Glomerular endothelial cell (primary cell): ENCODE measurements at places on chromosomes 4 and X. TPM values are rescaled to one million over a fixed set of nuclear protein-coding genes. Genes with fewer than 3 reads are reported as not detected.

DNA sequence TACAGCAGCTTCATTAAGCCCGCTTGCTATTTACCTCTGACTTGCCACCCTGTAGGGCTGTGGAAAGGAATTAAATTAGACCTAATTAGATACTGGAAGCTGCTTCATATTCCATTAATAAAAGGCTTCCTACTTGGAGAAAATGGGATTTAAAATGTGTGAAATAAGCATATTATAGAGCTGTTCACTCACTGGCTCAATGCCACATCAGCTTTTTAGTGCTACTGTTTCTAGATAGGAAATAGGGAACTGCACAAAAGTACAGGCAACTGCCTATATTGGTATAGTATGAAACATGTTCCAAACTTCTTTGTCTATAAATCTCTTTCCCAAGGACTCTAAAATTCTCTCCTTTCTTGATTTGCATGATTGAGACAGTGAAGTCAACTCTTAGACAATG, 407.9 kb upstream of the AADAT start:
- no peak for DNase-seq

DNA sequence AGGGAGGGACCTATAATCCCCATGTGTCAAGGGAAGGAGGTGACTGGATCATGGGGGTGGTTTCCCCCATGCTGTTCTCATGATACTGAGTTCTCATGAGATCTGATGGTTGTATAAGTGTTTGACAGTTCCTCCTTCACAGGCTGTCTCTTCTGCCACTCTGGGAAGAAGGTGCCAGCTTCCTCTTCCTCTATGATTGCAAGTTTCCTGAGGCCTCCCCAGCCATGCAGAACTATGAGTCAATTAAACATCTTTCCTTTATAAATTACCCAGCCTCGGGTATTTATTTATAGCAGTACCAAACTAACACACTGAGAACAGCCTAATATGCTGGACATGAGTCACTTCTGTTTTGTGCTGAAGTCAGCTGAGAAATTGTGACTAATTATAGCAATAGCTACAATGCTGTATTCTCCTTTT, 656.9 kb upstream of the CPEB2 start:
- DNase-seq = no peak

DNA sequence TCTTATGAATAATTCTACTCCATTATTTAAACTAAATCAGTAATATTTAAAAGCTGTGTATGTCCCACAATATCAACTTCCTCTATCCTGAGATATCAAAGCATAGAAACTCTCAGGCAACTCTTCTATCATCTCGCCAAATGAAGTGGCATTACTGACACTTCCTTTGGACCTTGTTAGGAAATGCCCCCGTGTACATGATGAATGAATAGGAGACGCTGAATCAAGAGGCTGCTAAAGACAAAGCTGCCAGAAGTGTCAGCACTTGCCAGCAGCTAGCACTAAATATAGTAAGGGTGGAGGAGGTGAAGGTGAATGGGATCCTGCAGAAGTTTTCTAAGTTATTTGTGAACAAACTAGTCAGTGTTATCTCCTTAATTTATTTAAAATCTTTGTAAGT, 99.5 kb upstream of the BLTP1 start:
- DNase-seq = no peak

GRCh38 chrX:115689931-115690330, 129.0 kb downstream of the PLS3 start:
- DNase-seq = peak; percentile 2

The RADX gene
- total RNA-seq = 1.1 TPM in 1 of 2 replicates, not detected in the other

GRCh38 chr4:147790412-147790811, 58.5 kb downstream of the ARHGAP10 start:
- DNase-seq = no peak

DNA sequence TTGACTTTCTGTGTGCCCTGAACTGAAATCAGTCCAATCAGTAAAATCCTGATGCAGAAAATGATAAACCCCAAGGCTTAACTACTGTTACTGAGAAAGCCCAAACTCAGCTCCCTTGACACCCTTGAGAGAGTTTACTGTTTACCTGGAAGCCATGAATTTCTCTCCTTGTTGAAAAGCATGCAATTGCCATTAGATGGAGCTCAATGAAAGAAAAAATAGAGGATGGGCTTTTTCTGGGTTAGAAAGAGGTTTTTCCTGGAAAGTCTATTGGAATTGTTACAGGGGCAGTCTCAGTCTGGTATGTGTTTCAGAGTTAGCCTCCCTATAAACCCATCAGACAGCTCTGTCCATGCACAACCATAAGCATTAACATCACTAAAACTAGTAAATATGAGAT, 66.4 kb upstream of the C4orf54 start:
- DNase-seq = no peak

GRCh38 chr4:65508168-65508567, 162.1 kb downstream of the EPHA5 start:
- DNase-seq = peak; percentile 36

- no peak for DNase-seq
Observed at GRCh38 chrX:12970691-12971202, 4.2 kb upstream of the TMSB4X start.

The BEND2 gene
- not detected in 2 replicates for total RNA-seq

The USP27X gene
- 2.1 and 2.5 TPM in 2 replicates for total RNA-seq

DNA sequence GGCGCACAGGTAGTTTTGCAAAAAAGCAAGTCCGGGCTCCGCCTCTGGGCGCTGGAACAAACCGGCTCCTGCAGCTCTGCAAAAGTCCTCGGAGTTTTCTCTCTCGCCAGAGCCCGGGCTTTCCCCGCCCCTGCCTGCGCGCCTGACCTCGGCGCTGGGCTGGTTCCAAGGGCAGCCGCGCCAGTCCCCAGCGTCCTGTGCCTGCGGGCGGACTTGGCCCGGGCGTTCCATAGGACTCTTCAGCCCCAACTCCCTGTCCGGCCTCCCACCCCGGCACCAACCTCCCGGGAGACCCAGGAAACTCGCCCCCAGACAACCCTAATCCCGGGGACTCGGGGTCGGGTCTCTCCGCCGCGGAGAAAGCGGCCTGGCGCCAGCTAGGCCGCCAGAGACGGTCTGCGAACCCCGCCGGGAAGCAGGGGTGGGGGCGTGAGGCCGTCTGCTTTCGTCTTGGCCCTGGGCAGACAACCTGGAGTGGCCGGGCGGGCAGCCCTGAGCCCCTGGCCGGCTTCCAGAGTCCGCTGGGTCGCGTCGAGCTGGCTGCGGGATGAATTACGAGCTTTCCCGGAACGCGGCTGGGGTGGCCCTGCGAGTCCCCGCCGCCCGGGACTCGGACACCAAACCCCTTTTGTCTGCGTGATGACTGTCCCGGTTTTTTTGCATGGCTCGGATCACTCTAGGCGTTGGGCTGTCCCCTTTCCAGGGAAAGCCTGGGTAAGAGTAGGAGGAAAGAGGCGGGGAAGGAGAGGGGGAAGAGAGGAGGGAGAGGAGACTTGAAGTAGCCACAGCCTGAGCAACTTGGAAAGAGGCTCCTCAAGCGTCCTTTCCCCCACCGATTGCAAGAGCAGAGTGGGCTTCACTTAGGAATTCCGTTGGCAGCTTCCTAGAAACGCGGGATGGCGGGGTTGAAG, 916 bp downstream of the MXRA5 start:
- no peak for DNase-seq

- no peak for DNase-seq
Observed at GRCh38 chr4:108628411-108628810, 8.0 kb downstream of the RPL34 start.

GRCh38 chrX:15204130-15204751, 65.6 kb downstream of the ASB9 start:
- no peak for DNase-seq

GRCh38 chrX:117936118-117936517, 180.5 kb downstream of the KLHL13 start:
- DNase-seq = no peak

The PPP2R2C gene
- 0.24 and 0.41 TPM in 2 replicates for total RNA-seq

GRCh38 chr4:54099287-54099747, 646 bp upstream of the GSX2 start:
- no peak for DNase-seq

- no peak for DNase-seq
Observed at GRCh38 chr4:73885574-73886267, 16.5 kb downstream of the CXCL1 start.

GRCh38 chr4:80197601-80198440, 518 bp downstream of the PRDM8 start:
- DNase-seq = no peak

The ADH7 gene
- not detected in 2 replicates for total RNA-seq

The SLC9B1 gene
- total RNA-seq = 0.24 and 0.41 TPM in 2 replicates

The HSFX4 gene
- total RNA-seq = not detected in 2 replicates

DNA sequence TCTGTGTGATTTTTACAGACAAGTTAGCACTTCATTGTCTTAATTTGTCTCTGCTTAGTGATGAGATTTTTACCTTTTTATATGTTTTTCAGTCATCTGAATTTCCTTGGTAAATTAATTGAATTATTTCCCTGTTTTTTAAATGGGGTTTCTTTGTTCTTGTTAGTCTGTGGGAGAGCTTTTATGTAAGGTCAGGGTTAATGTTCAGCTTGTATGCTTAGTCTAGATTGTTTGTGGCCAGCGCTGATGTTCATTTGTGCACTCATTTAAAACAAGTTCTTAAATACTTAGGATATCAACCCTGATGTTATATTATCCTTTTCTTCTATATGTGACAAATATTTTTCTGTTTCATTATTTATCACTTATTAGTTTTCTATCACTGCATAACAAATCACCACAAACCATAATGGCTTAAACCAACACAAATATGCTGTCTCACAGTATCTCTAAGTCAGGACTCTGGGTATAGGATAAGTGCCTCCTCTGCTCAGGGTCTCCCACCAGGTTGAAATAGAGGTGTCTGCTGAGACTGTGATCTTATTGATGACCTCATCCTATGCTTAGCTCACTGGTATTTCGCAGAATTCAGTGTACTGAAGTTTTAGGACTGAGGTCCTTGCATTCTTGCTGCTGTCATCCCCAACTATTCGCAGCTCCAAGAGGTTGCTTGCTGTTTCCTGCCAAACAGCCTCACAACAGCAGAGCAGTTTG, 53.2 kb downstream of the ATP10D start:
- DNase-seq = no peak

GRCh38 chrX:47311932-47312774, 58.2 kb upstream of the ZNF157 start:
- no peak for DNase-seq

DNA sequence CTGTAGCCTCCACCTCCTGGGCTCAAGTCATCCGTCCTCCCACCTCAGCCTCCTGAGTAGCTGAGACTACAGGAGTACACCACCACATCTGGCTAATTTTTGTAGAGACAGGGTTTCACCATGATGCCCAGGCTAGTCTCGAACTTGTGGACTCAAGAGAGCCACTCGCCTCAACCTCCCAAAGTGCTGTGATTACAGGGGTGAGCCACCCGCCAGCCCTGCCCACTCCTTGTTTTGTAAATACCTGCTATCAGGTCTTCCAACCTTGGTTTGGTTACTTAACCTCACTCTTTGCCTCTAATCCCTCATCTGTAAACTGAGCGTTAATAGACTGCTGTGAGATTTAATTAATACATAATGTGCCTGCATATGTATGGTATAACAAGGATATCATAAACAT, 803 bp downstream of the CNGA1 start:
- no peak for DNase-seq

DNA sequence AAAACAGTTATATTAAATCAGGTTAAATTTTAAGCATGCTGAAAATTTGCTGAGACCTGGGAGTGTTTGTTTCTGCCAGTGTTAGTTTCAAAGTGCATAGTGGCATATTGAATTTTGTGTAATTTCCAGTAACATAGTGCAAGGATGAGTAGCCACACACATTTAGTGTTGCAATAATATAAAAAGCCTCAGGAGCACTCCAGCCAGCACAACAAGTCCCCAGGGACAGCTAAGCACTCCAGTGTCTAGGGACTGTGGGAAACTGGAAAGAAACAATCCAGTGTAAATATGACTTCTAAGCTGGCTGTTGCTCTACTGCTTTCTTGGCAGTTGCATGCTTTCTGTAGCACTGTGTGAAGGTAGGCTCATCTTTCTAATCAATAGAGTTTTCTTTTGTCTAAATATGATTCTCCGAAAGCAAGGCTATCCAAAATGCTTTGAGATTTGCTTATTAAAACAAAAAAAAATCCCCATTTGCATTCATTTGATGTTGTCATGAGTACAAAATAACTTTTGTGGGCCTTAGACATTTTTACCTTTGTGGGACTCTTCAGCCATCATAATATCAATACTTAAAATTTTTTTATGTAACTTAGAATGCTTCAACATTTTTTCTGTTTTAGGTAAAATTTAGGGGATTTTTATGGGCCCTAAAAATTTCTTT, 24.2 kb upstream of the CXCL2 start:
- DNase-seq = no peak

GRCh38 chr4:55982976-55983375, 34.2 kb downstream of the CEP135 start:
- DNase-seq = no peak

DNA sequence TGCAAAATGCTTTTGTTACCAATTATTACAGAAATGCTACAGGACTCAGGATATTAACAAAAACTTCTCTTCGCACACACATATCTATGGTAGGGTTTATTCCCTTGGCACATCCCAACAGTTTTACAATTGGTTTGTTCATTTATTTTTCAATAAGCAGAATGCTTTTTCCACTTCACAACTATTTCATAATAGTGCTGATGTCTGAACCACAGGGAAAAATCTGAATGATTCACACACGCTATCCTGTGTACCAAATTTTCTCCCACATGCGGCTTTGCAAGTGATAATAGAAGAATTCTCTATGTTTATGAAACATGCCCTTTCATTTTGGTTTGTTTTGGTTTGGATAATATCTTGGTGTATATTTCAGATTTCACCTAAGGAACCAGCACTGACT, 725.7 kb upstream of the TENM3 start:
- DNase-seq = no peak

The RBM46 gene
- not detected in 2 replicates for total RNA-seq
